Suprapubic skin (tissue), 4 donors: ENCODE measurements at places on chromosomes 13 and 19. TPM values are rescaled to one million over a fixed set of nuclear protein-coding genes. Genes with fewer than 3 reads are reported as not detected.

Gene CASP14
- 363 TPM for total RNA-seq

Gene OLFM2
- 109 TPM for total RNA-seq

Gene PSG5
- total RNA-seq, result not detected

GRCh38 chr13:28161370-28161769, 23.0 kb downstream of the PAN3 start:
- no peak for DNase-seq

GRCh38 chr19:17255150-17255621, 9.4 kb downstream of the USHBP1 start:
- DNase-seq, result no peak

GRCh38 chr19:29003641-29004409, 209.1 kb downstream of the UQCRFS1 start:
- DNase-seq, result no peak
